Fibroblast of mammary gland (primary cell): ENCODE measurements at places on chromosomes 3 and 15.

- no peak for DNase-seq
These were observed 60.4 kb upstream of the CHD2 start for GRCh38 chr15:92839696-92840095.

DNA sequence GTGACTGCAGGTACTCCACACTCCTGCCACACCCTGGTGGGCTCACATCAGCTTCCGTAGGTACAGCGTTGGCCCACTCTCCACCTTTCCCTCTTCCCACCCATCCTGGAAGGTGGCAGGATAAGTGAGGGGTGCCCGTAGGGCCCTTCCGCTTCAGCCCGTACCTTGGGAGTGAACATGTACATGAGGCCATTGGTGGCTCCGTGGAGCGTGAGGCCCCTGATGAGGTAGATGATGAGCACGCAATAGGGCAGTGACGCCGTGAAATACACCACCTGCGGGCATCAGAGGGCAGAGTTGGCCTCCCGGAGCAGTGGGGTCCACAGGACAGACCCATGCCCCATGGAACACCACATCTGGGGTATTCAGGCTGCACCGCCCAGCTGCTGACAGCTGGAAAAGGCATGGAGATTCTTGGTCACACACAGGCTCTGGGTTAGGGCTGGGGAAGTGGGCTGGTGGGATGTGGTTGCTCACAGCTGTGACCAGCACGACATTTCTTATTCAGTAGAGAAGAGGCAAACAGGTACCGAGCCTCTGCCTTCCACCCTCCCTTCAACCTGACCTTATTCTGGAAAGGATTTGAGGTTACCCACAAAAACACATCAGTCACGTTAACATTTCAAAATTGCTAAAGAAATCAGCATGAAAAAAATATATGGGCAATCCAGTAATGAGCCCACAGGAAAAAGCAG lies 23.8 kb downstream of the SLC6A20 start:
- DNase-seq: no peak

- no peak for DNase-seq
These were observed 107.3 kb upstream of the LPP start for GRCh38 chr3:188046561-188047211.

- DNase-seq: no peak
These were observed 694.9 kb downstream of the MECOM start for GRCh38 chr3:168968609-168969008.

GRCh38 chr3:69244039-69244438 lies 121.6 kb upstream of the LMOD3 start:
- DNase-seq: no peak
